ENCODE measurements at places on chromosomes 11 and 22.

DNA sequence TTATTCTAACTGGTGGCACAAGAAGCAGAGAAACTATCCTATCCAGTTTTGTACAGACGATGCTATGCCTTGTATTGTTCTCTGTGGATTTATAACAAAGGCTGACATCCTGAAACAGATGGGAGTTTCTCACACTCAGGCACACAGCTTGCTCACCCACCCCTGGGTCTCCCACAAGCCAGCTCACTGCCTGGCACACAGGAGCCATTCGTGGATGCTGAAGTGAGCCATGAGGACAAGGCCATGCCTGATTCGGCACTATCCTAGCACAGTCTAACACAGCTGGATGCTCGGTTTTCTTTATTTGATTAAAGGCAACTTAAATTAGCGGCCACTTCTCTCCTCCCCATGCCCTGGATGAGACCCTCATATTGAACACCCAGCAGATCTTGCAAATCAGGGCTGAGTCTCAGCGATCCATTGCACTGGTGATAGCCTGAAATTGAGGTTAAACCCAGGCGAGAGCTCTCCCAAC, 25.7 kb upstream of the TMPRSS4 start:
- no peak for DNase-seq

- no peak for DNase-seq
These were observed 26.2 kb downstream of the OR2AG2 start for GRCh38 chr11:6745465-6746015.

- no peak for DNase-seq
These were observed 243.7 kb downstream of the BRD1 start for GRCh38 chr22:49583886-49584505.

DNA sequence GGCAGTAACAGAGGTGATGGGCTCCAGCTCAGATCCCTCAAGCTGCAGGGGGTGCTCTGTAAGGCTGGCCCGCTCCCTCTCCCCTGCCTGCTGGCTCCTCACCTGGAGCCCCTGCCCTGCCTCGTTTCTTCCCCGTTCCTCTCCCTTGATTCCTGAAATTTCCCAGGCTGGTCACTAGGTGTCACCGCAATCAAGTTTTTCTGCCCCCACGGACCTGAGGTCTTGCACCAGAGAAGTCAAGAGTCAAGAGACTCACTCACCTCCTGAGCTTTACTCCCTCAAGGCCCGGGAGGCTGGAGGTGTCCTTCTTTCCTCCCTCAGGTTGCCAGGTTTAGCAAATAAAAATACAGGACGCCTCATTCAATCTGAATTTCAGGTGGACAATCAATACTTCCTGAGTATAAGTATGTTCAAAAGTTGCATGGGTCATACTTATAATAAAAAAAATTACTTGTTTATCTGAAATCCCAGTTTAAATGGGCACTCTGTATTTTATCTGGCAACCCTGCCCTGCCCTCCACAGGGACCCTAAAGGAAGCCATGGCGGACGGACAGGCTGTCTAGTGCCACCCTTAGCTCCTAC, 69.2 kb downstream of the SCUBE1 start:
- no peak for DNase-seq

DNA sequence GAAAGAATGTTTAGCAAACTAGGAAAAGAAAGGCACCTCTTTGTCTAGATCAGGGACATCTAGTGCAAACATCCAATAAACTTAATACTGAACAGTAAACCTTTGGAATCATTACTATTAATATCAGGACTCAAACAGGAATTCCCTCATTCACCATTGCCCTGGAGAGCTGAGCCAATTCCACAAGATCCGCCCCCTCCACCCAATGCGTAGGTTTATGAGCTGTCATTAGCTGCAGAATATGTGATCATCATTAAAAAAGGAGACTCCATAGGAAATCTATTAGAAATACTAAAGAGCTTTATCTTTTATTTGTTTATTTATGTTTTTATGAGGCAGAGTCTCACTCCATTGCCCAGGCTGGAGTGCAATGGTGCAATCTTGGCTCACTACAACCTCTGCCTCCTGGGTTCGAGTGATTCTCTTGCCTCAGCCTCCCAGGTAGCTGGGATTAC, 5.5 kb downstream of the IL17REL start:
- no peak for DNase-seq

- DNase-seq, result no peak
These were observed 23.8 kb downstream of the CAPRIN1 start for GRCh38 chr11:34075178-34075820.

- no peak for DNase-seq
These were observed at the start of gene KLHL35 for GRCh38 chr11:75432911-75433321. Gene KLHL35, minus strand, starts transcription at chr11:75433203. Its CDS starts 2,574 bp downstream, at chr11:75430629.

DNA sequence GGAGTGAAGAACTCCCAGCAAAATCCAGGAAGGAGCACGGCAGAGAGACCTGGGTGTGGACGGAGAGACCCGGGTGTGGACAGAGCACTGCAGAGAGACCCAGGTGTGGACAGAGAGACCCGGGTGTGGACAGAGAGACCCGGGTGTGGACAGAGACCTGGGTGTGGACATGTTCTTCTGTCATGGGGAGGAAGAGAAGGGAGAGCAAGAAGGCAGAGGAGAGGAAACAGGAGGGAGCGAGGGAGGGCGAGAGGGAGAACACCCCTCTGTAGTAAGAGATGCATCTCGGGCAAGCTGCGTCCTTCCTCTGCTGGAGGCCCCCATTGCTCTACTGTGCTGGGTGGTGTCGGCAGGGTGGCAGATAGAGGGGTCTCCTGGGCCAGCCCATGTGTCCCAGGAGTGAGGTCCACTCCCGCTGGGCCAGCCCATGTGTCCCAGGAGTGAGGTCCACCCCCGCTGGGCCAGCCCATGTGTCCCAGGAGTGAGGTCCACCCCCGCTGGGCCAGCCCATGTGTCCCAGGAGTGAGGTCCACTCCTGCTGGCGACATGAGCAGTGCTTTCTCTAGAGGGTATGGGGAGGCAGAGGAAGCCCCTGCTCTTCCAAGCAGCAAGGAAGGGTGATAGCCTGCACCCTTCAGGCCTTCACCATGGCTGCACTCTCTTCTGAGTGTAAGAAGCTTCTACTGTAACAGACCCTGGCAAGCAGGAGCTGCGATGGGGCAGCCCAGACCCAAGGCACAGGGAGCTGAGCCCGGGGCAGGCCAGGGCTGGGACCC, 934.2 kb downstream of the BRD1 start:
- DNase-seq, result no peak

- no peak for DNase-seq
These were observed 731.5 kb downstream of the NTM start for GRCh38 chr11:132101881-132102280.

- no peak for DNase-seq
These were observed 993 bp downstream of the RELA start for GRCh38 chr11:65661599-65662246.

GRCh38 chr11:33722590-33723234, 13.5 kb downstream of the CD59 start:
- no peak for DNase-seq

DNA sequence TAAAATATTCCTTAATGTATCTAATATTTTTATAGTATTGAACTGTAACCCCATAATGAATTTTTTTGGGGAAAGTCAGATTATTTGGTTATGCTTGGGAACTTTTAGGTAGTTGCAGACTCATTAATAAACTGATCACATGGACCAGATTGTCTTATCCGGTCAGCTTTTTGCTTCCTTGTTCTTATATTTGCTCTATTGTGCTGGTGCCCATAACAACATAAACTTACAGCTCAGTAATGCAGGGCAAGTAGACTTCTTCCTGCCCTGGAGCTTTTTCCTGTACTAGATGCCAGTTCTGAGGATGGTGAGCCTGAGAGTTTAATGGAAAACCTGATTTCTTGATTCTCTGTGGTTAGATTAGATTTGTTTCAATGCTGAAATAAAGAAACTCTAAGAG, 53.2 kb downstream of the MTMR3 start:
- no peak for DNase-seq

GRCh38 chr11:11675671-11676181, 53.9 kb upstream of the GALNT18 start:
- DNase-seq, result no peak

Measured in NCI-H1436 treated with DMSO at 0.1 percent for 48 hours (cell line).